HT1080 (cell line): ENCODE measurements at places on chromosomes 4 and X. TPM values are rescaled to one million over a fixed set of nuclear protein-coding genes. Genes with fewer than 3 reads are reported as not detected.

The CCKAR gene
- not detected in 2 replicates for total RNA-seq

The DCLK2 gene
- 3.8 and 5.2 TPM in 2 replicates for total RNA-seq

The KIF4A gene
- 29.8 and 30.6 TPM in 2 replicates for total RNA-seq

The NEUROG2 gene
- 0.03 and 0.05 TPM in 2 replicates for total RNA-seq

The CCDC120 gene
- 0.14 TPM in 1 of 2 replicates, not detected in the other for total RNA-seq

The FAT4 gene
- total RNA-seq, result 1.1 TPM in 2 replicates

The ADH7 gene
- total RNA-seq, result not detected in 2 replicates

The XAGE1B gene
- total RNA-seq, result 1.7 and 4.8 TPM in 2 replicates

The PRDM5 gene
- 0.63 and 0.73 TPM in 2 replicates for total RNA-seq

The IGSF1 gene
- 0.47 and 0.84 TPM in 2 replicates for total RNA-seq

The CLDN2 gene
- 0.03 and 0.10 TPM in 2 replicates for total RNA-seq

The FGG gene
- 0.11 TPM in 1 of 2 replicates, not detected in the other for total RNA-seq

The MAGEA11 gene
- total RNA-seq, result 54.2 and 60.1 TPM in 2 replicates

The CSAG3 gene
- total RNA-seq, result 2.3 and 2.6 TPM in 2 replicates

The XKRX gene
- total RNA-seq, result 0.13 TPM in 2 replicates

The LRP2BP gene
- 0.08 and 0.13 TPM in 2 replicates for total RNA-seq

The TCEAL9 gene
- 40.8 and 43.8 TPM in 2 replicates for total RNA-seq
